T-helper 1 cell (primary cell): ENCODE measurements at places on chromosomes 5 and 9.

- DNase-seq = no peak
Observed at GRCh38 chr5:56066931-56067450, 72.2 kb upstream of the IL6ST start.

DNA sequence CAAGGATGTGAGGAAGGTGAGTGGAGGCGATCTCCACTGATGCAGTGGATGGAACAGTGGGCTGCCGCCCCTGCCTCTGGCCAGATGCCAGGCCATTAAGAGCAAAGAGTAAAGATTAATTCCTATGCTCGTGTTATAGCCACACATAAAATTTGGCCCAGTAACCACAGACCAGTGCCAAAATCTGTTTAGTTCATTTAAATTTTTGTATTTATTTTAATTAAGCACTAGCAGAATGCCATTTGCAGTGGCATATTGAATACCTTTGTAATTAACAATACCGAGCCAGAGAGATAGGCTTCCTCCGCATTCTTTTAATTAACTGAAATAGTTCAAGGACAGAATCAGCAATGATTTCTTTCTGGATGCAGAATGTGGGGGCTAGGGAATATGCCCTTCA is 179.8 kb downstream of the MED10 start:
- DNase-seq = no peak

DNA sequence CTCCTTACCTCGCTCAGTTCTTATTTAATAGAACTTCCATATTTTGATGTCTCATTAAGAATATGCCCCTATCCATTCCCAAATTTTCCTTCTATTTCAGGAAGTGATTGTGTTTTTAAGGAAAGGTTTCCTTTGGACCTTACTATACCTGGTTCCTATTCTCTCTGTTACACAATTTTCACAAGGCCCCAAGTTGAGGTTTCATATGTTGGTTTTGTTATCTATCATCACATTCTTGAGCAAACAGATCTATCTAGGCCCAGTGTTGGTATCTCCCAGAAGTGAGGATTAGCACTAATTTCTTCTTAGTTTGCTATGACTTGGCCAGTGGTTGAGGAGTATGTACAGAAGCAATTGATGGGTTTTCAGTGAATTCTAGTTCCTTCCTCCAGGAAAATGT is 41.5 kb downstream of the ALG2 start:
- no peak for DNase-seq

DNA sequence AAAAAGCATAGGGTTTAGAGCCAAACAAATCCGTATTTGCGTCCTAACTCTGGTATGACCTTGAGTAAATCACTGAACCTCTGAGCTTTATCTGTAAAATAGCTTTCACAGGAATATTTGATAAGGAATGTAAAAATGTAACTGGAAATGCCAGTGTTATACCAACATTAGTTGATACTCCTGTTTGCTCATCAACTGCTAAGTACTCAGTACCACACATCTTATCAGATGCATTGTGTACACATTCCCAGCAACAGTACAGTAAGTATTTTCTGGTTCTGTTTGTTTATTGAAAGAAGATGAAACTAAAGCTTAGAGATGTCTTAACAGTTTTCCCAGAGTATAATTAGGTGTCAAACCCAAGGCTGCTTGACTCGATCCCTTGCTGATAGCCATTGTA is 21.5 kb downstream of the SNAPC3 start:
- DNase-seq = no peak

DNA sequence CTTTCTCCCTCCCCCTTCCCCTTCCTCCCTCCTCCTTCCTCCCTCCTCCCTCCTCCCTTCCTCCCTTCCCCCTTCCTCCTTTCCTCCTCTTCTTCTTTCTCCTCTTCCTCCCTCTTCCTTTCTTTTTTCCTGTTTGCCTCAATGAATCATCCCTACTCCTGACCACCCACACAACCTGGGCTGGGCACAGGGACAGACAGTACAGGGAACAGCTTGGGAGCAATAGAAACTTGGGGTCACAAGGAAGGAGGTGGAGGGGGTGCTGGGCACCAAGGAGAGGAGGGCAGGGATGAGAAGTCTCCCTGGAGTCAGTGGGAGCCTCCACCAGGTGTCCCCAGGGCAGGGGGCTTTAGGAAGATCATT is 5.0 kb downstream of the TTC16 start:
- no peak for DNase-seq

- DNase-seq = no peak
Observed at GRCh38 chr5:127079994-127080491, 6.7 kb upstream of the C5orf63 start.

- DNase-seq = no peak
Observed at GRCh38 chr5:160357394-160357793, 13.0 kb downstream of the C1QTNF2 start.

DNA sequence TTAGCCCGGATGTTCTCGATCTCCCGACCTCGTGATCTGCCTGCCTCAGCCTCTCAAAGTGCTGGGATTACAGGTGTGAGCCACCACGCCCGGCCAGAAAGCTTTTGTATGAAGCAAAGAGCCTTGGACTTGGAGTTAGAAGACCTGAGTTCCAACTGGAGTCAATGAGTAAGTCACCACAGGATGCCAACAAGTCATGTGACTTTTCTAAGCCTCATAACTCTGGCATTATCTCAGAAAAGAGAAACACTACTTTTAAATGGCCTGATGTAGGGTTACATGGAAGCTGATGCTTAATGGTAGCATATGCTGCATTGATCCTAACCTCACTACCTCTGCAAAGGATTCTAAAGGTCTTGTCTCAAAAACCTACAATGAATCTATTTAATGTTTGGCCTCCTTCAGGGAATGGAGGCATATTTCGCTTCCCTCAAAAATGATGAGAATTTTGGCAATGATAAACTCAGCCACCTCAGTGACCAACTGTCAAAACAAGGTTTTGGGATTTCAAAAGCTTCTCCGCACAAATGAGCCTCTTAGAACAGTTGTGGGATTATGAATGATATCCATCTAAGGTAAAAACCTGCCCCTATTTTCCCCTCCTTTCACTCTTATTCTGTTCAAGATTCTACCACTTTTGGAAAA is 236.8 kb downstream of the ACTL7B start:
- no peak for DNase-seq

- DNase-seq = no peak
Observed at GRCh38 chr5:24819841-24820240, 175.1 kb upstream of the CDH10 start.

DNA sequence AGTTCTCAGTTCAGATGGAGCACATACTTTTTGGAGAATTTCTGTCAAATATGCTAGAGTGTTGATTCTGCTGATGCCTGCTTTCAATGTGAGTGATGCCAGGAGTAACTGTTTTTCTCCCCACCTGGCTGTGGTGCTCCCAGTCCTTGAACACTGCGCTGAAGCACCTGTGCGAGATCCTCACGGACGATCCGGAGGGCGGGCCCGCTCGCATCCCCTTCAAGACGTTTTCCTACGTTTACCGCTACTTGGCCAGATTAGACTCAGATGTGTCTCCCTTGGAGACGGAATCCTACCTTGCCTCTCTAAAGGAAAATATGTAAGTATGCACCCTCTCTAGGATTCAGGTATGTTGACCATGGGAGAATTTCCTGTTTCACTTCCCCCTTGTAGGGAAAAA is 19.4 kb downstream of the ROPN1L start:
- no peak for DNase-seq

DNA sequence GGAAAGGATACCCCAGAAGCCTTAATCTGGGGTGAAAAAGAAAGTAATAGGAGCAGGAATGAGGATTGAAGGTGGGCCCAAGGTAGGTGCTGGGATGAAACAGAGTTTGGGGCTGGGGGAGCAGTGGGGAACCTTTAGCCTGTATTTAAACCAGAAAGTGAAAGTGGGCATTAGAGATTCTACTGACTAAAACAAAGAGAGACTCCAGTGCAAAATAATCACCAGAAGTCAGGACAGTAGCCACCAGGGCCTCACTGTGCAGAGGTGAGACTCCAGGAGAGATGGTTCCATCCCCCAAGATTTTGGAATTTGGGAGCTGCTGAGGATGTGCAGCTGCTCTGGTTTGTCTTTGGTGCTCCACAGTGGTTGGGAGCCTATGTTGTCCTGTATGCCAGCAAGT is 13.1 kb downstream of the DNAJB5 start:
- no peak for DNase-seq

DNA sequence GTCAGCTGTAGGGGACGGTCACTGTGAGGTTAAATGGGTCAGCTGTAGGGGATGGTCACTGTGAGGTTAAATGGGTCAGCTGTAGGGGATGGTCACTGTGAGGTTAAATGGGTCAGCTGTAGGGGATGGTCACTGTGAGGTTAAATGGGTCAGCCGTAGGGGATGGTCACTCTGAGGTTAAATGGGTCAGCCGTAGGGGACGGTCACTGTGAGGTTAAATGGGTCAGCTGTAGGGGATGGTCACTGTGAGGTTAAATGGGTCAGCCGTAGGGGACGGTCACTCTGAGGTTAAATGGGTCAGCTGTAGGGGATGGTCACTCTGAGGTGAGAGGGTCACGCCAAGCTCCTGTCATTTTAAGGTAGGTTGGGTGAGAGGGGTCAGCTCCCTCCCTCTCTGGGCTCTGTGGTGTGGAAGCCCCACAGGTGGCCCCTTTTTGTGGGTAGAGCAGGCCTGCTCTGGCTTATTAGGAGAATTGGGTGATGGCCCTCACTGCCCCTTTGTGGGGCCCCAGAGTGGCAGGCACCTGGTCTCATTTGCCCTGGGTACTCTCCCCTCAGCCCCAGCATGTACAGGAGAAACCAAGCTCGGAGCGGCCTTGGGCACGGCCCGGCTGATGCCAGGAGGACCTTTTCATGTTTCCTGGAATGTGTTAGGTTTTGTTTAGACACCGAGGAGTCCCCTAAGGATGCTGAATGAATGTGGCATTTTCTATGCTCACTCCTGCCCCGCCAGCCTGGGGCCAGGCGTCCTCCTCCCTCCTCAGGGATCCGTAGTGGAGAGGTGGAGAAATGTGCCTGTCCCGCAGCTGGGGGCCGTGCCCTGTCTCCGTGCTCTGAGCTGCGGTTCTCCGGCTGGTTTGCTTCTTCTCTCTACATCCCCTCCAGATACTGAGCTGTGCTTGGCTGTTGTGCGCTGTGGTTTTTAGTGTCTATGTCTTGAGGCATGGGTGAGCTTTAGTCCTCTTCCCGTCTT is 31.4 kb downstream of the AHRR start:
- DNase-seq = no peak

GRCh38 chr9:117092582-117092981 is 322.3 kb downstream of the ASTN2 start:
- no peak for DNase-seq

GRCh38 chr9:97064176-97064575 is 25.2 kb upstream of the CTSV start:
- no peak for DNase-seq

DNA sequence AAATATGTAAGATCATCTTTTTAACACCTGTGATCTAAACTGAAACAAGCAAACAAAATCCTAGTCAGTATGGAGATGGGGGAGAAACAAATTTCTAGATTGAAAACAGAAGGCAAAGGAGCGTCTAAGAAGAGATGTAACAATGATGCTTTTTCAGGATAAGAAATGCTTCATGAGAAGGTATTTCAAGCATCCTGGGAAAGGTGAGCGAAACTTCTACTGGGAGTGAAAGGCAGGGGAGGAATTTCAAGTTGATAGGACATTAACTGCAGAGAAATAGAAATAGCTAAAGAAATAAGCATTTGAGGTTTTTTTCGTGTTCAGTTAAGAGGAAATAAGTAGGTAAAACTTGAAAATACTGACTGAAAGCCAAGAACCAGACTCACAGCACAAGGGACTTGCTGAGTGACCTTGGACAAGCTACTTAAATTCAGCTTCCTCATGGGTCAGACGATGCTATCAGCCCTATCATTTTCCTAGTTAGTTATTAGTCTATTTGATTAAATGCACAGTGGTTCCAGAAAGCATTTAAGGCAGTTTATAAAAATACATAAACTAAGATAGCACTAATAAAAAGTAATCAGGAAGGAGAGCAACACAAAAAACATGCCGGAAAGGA is 406.3 kb downstream of the PDE4D start:
- no peak for DNase-seq

DNA sequence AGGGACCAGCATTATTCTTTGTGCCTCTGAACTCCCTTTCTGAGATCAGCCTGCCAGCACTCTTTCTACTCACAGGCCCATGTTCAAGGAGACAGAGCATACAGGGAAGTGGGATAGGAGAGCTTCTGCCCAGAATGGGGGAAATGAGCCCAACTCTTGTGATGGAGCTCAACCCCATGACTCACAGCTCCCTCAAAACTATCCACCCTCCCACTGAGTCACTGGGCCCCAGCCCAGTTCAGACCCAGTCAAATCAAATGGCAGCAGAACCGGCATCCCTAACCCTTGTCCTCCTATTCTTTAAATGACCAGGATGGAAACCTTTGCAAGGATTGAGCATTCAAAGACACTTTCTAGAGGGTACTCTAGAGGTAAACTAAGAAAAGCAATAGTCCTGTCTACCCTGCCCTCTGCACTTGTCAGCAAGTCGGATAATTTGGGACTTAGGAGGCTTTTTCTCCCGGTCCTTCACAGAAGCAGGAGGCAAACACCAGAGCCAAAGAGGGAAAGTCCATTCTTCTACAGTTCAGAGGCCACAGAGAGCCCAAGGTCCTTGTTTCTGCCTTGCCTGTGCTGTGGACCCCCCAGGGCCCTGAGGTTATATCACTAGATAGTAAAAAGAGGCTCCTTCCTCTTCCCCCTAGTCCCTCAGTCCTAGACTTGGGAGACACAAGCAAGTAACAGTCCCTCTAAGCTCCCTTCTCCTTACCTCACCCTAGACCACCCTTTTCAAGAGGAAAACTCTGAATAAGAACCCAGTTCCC is 3.2 kb downstream of the ATOSB start:
- no peak for DNase-seq

DNA sequence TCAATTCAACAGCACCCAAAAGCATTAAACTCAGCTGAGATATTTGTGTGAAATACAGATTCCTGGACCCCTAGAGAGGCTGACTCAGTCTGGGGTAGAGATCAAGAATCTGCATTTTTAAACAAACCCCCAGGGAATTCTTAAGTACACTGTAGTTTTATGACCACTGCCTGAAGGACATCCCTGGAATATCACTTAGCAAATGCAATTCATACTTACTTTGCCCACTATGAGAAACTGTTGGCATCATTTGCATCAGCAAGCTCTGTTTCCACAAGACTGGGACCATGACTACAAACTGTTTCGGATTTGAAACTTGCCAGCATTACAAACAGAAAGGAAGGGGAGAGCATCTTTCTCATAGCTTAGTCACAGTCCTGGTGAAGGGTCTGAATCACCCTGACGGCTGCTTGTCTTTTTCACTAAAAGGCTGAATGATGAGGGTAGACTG is 63.7 kb downstream of the MLLT3 start:
- DNase-seq = no peak

DNA sequence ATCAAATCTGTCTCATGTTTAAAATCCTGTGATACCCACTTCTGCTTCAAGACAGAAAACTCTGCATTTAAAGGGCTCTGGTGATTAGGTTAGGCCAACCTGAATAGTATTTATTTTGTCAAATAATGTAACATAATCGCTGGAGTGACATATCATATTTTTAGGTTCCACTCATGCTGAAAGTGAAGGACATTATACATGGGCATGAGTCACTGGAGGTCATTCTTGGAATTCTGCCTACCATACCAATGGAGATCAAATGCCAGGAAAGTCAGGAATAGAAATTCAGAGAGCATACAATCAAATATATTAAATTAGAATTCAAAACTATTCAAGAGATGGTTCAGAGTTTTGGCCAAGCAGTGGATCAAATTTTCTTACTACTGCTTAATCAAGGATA is 97.1 kb upstream of the PRSS3 start:
- DNase-seq = no peak
